ENCODE measurements at places on chromosomes 12 and 14.

DNA sequence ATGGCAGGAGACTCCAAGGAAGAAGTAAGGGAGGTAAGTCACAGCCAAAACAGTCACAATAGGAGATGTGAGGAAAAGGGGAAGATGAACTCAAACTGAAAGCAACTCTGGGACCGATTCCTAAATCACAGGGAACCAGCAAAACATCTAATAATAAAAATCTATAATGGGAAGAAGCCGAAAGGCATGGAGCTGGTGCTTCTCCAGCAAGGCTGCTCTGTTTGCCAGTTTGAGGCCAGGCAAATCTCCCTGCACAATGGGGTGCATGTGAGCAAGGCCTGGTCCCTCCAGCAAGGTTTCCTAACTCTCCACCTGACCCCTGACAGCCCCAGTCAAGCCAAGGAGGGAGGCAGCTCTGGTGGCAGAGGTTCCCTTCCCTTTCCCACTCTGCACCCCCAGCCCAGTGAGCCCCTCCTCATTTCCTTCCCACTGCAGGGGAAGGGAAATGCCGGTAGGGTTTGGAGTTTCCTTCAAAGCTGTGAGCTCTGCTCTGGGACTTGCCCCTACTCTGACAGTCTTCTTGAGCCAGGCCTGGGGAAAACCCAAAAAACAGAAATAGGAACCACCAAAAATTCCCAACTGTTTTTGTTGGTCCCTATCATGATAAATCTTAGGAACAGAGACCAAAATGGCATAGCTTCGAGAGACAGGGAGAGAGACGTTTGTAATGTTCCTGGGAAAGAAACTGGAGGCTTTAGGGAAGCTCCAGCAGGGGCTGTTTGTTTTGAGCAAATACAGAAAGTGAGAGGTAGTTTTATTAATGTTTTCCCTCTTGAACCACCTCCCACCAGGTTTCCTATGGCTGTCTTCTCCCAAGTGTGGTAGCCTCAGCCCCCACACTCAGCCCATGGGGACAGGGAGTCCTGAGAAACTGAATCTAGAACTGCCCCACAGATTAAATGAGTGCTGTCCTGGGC is 34.6 kb downstream of the FMNL3 start:
- DNase-seq: no peak

GRCh38 chr12:26319511-26319910 is 124.1 kb downstream of the SSPN start:
- no peak for DNase-seq

DNA sequence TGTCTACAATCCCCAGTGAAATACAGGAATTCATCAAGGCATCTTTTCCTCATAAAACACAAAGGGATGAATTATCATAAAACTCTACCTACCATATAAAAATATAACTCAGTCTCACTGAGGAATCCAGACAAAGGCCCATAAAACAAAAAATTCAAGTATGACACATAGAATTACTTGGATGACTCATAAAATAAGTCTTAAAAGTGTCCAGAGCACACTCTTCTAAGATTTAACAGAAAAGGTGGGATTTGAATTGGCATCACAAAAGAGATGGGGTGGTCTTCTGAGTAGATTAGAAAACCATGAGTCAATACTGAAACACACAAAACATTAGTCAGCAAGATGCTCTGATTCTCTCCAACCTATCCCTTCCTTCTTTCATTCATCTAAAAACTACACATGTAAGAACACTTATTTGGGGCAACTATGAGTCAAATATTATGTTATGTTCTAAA is 202.7 kb upstream of the GARIN6 start:
- no peak for DNase-seq

- no peak for DNase-seq
These were observed 6.3 kb upstream of the PIP4K2C start for GRCh38 chr12:57584690-57585089.

GRCh38 chr12:130765186-130765659 is 49.1 kb upstream of the RIMBP2 start:
- no peak for DNase-seq

- DNase-seq: no peak
These were observed 173.9 kb downstream of the GXYLT1 start for GRCh38 chr12:41970744-41971143.

GRCh38 chr12:70430400-70430799 is 64.3 kb downstream of the KCNMB4 start:
- no peak for DNase-seq

DNA sequence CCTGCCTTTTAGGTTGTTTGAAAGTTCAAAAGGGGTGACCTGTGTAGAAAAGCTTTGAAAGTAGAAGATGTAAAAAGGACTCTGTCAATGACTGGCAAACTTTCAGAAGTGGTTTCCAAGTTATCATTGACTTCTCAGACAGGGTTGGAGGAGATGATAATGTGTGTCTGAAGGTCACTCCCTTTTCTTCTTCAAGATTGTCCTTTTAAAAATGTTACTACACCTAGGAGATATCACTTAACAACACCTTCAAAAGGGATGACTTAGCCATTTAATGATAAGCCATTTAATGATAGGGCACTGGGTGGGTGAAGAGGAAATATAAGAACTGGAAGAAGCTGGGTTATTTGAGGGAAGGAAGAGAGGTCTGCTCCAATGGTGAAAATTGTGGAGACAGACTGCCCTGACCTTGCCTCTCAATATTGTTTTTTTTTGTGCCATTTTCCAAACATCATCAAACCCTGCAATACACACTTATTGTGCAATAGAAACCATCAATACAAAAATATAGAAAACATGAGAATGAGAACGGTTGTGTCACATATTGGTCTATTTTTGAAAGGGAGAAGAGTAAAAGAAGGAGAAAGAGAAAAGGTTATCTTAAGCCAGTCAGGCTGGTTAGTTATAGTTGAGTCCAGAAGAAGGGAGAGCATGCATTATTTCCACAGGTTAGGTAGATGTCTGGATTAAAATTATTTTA is 38.8 kb downstream of the BEST3 start:
- no peak for DNase-seq

- DNase-seq: no peak
These were observed 35.0 kb upstream of the DICER1 start for GRCh38 chr14:95192311-95192710.

GRCh38 chr14:90572441-90573150 is 175.8 kb downstream of the CALM1 start:
- no peak for DNase-seq
